ENCODE measurements at places on chromosomes 3 and 15.

GRCh38 chr15:86236356-86237110, 156.9 kb downstream of the AGBL1 start:
- DNase-seq, result no peak

DNA sequence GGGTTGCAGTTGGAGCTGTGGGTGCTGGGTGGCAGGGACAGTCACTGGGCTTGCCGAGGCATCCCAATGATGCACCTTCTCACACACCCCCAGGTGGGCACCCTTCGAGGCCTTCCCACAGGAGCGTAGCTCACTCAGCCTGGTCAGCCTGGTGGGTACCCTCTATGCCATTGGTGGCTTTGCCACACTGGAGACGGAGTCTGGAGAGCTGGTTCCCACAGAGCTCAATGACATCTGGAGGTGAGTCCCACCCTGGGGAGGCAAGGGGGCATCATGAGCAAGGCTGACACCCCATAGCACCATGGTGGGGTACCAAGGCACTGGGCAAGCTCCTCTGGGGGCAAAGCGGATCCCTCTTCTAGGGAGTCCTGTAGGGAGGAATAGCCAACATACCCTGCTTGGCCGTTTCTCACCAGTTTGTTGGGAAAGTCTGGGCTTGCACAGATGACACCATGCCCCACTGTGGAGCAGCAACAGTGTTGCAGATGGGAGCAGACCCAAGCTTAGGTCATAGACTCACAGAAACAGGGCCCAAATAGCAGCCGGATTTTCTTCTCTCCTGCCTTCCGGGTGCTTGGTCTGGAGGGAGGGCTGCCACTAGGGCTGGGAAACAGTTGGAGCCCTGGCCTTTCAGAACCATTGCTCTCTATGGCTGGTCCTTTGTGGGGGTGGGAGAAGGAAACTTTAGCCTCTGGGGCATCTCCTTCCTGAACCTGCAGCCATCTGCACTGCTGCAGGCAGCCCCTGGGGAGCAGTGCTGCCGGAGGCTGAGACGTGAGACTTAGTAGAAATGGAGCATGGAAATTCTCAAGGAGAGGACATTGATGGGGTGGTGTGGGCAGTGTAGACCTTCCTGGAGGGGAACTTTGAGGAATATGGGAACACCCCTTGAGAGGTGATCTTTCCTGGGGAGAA, 5.7 kb downstream of the KLHL40 start:
- DNase-seq, result no peak

- peak; percentile 9 for DNase-seq
Measured at GRCh38 chr3:120559242-120560061, 36.7 kb upstream of the NDUFB4 start.

- DNase-seq, result no peak
Measured at GRCh38 chr15:48475600-48476395, 144.6 kb downstream of the DUT start.

DNA sequence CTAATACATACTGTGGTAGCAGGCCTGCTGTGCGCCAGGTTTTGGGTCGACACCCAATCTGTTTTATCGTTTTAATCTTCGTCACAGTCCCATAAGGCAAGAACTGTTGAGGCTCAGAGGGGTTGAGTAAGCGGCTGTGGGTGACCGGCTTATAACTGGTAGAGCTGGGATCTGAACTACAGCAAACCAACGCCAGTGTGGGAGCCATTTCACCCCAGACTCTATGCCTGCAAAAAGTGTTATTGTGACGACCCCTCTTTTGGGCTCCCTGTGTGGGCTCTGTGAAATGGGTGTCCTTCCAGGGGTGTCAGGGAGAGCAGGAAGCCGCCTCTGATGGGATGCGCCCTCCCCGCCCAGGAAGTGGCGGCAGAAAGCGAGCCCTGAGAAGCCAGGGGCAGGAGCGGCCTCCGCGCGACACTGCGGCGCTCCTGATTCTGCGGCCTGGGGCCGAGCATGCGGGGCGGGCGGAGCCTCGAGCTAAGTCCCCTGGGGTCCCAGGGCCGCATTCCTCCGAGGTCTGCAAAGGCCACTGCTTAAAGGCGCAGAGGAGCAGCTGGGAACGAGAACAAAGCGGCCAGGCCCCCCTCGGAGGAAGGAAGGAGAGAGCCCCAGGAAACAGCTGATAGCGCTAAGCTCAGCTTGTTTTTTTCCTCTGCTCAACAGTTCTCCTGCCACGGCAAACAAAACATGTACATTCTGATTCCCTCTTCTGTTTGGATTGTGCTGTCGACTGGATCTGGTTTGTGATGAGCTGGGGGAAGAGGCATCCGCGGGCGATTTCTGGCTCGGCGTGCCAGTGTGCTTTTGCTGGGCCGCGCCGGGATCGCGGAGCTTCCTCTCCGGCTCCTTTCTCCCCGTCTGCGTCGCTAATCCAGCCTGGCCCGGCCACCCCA, 33.9 kb downstream of the GRK7 start:
- peak; percentile 50 for DNase-seq

GRCh38 chr3:105722943-105723556, 145.8 kb downstream of the CBLB start:
- no peak for DNase-seq

GRCh38 chr3:59212128-59212779, 162.4 kb upstream of the CFAP20DC start:
- DNase-seq, result no peak

- no peak for DNase-seq
Measured at GRCh38 chr15:65789759-65790425, 2.2 kb downstream of the DENND4A start.

GRCh38 chr15:39479911-39480310, 101.0 kb upstream of the THBS1 start:
- DNase-seq, result no peak

DNA sequence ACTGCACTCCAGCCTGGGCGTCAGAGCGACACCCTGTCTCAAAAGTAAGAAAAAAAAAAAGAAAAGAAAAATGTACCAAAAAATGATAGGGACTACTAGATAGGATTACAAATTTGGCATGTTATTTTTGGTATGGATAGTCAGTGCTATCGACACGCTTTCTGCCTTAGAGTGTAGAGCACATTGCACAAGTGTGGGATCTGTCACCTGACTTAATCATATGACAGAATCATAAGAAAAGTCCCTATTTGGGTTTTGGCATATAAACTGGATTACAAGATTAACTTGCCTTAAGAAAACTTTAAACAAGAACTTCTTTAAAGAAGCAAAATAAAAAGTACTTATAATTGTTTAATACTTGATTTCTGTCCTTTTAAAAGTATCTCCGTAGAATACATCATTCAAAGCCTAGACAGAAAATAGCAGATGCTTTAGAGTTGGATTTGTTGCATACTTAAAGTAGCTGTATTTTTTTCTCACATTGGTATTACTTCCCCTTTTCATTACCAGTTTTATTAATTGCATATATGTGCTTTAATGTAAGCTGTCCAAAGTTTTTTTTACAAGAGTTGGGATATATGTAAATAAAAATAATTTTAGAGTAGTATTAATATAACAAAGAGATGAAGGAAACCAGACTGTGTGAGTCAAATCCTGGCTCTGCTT, 7.8 kb downstream of the ATP6V1A start:
- no peak for DNase-seq

- DNase-seq, result no peak
Measured at GRCh38 chr15:94282269-94283250, 51.2 kb downstream of the MCTP2 start.

- no peak for DNase-seq
Measured at GRCh38 chr15:90866161-90866715, 2.1 kb upstream of the FURIN start.

- DNase-seq, result no peak
Measured at GRCh38 chr3:107765524-107765923, 242.8 kb downstream of the BBX start.

- DNase-seq, result no peak
Measured at GRCh38 chr15:85164841-85165466, 183.3 kb downstream of the PDE8A start.

DNA sequence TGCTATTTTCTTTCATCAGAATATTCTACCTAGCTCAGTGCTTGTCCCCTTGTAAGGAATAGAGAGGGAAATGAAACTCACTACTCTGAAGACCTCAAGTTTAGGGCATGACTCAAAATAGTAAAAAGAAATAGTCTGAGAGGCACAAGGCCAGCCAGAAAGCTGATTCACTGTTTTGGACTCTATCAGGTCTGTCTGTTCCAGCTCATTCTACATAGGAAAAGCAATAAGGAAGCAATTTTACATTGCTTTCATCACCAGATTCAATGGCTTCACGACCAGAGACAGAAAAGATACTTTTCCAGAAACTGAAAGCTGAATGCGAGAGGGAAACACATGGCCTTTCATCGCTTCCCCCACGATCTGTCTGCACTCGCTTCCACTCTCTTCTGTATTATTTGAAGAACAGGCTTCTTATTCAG, 276.0 kb downstream of the GBE1 start:
- peak; percentile 47 for DNase-seq

- DNase-seq, result no peak
Measured at GRCh38 chr3:25689226-25689625, 24.5 kb upstream of the TOP2B start.

GRCh38 chr3:9784965-9785364, 7.3 kb downstream of the TADA3 start:
- no peak for DNase-seq

- DNase-seq, result no peak
Measured at GRCh38 chr3:12149029-12149428, 9.7 kb downstream of the TIMP4 start.

GRCh38 chr3:177615015-177615414, 417.7 kb upstream of the TBL1XR1 start:
- DNase-seq, result no peak

GRCh38 chr15:72379856-72380430, 4.1 kb upstream of the HEXA start:
- DNase-seq, result no peak

DNA sequence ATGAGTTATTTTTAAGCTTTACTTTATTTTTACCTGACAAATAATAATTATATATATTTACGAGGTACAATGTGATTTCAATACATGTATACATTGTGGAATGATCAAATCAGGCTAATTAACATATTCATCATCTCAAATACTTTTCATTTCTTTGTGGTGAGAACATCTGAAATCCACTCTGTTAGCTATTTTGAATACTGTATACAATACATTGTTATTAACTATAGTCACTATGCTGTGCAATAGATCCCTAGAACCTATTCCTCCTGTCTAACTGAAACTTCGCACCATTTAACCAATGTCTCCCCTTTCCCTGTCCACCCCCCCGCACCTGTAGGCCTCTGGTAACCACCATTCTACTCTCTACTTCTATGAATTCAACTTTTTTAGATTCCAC, 7.9 kb upstream of the SPPL2A start:
- DNase-seq, result no peak

GRCh38 chr15:84908564-84908963, 24.1 kb downstream of the SLC28A1 start:
- DNase-seq, result no peak

DNA sequence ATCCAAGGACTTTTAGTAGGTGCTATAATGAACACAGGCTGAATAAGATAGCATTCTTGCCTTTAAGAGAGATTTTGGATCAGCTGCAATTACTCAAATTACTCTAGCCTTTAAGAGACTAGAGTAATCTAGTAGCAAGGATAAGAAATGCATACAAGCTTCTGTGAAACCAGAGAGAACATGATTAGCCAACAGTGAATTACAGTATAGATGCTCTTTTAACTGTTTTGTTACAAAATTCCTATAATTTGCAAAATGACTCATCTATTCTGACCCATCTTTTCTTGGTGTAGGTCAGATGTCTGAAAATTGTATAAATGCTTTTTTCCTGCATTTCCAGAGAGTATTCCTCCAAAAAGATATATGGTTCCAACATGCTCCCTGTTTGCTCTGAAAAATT, 66.9 kb downstream of the CEP63 start:
- DNase-seq, result no peak

GRCh38 chr3:101758224-101758623, 20.8 kb upstream of the NXPE3 start:
- no peak for DNase-seq

GRCh38 chr3:100954990-100955389, 38.2 kb downstream of the ABI3BP start:
- DNase-seq, result no peak

DNA sequence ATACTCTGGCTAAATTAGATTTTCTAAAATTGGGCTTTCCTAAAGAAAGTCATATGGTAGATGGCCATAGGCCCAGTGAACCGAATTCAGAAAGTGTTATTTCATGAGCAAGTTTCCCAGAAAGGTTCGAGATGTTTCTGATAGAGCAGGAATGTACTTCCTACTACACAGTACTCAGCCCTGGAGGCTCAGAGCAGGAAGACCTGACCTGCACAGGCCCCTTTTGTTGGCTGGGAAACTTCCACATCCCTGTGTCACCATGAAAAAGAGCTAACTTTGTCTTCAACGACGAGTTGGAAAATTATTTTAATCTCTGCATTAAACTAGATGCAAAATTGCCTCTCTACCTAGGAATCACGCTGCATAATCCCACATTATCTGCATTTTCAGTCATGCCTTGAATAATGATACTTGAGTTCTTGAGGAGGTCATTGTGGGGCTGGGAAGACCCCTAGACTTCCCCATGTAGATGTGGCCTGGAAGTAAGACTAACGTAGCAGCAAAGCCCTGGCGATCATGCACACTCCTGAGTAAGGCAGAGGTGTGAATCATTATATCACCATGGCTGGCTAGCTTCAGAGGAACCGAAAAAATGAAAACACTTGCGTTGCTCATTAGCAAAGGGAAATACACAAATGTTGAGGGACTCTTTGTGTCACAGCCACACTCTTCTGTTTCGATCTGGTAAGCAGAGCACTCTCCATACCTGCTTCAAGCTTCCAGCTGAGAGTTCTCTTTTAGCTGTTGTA, 47.1 kb downstream of the CMTM7 start:
- no peak for DNase-seq

- DNase-seq, result no peak
Measured at GRCh38 chr3:31978553-31978952, 2.5 kb downstream of the OSBPL10 start.

- no peak for DNase-seq
Measured at GRCh38 chr15:98422130-98422478, 226.2 kb upstream of the IGF1R start.

DNA sequence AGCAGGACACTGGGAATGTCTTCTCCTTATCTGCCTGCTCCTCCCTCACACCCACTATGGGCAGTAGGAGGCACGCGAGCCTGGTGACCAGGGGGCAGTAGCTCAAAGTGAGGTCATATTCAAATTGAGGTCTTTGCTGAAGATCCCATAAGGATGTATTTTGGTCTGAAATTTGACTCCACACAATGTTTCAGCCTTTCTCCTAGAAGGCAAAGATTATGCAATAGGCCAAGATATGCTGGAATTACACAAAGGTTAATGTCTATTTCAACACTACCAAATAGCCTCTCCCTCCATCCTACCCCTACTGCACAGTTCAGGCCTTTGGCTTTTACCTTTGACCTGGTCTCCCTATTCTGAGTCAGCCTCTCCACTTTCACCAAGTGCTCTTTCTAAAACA, 203.0 kb downstream of the TIGIT start:
- DNase-seq, result no peak

- DNase-seq, result no peak
Measured at GRCh38 chr3:151550025-151550618, 89.3 kb upstream of the IGSF10 start.

GRCh38 chr3:40969341-40969740, 230.0 kb upstream of the CTNNB1 start:
- DNase-seq, result no peak

DNA sequence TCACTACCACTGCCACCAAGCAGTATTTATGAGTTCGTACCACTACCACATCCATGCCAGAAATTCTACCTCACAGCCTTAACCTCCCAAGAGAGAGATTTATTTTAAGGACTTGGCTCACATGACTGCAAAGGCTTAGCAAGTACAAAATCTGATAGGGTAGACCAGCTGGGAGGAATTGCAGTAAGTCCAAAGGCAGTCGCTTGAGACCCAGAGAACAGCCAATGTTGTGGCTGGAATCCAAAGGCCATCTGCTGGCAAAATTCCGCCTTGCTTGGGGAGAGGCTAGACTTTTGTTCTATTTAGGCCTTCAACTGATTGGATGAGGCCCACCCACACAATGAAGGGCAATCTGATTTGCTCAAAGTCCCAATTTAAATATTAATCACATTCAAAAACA, 101.4 kb upstream of the STT3B start:
- no peak for DNase-seq

Data from glomerular endothelial cell (primary cell).